Activated gamma-delta T cell treated with Interleukin-2 at 50 U/mL for 16 hours (primary cell): ENCODE measurements at places on chromosomes 4 and X.

DNA sequence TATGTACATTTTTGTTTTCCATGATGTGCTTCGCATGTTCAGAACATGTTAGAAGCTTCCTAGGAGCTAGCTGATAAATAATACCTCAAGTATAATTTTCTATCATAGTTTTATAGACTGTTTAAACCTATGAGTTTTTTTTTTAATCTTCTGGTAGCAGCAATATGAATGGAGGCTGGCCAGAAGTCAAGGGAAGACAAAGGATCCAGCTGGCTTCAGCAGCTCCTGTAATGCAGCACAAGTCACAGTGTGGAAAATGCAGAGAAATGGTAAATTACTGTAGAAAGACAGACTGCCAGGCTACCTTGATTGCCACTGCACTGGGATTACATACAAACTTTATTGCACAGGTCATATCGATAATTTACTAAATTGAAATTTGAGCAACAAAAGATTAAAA lies 537.9 kb downstream of the IQCM start:
- DNase-seq, result no peak

DNA sequence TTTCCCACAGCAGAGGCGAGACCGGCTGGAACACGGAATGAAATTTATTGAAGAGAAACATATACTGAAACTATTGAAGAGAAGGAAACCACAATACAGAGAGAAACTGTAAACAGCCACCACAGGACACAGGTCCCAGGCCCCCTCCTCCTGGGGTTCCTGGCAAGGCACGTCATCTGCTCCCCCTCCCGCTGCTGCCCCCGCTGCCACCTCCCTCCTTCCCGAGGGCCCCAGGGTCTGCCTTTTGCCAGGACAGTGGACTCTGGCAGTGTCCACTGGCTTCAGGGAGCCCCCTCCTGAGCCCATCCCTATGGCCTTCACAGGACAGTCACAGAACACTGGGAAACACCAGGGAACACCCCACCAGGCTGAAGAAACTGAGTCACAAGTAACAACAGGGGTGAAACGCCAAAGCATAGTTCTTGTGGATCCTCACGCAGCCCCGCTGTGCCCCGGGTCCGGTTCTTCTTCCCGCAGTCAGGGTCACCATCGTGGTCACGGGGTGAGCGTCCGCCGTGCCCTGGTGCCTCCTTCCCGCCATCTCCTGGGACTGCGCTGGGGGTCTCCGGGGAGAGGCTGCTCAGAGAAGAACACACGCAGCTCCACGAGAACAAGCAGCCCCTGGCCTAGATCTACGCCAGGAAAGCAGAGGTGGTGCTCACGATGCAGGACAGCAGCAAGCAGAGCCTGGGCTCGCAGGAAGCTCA lies 5.4 kb downstream of the PNMA6E start:
- no peak for DNase-seq

GRCh38 chr4:25926462-25926861 lies 12.4 kb downstream of the SMIM20 start:
- no peak for DNase-seq

GRCh38 chr4:113445286-113445685 lies 316.3 kb downstream of the CAMK2D start:
- DNase-seq, result no peak

DNA sequence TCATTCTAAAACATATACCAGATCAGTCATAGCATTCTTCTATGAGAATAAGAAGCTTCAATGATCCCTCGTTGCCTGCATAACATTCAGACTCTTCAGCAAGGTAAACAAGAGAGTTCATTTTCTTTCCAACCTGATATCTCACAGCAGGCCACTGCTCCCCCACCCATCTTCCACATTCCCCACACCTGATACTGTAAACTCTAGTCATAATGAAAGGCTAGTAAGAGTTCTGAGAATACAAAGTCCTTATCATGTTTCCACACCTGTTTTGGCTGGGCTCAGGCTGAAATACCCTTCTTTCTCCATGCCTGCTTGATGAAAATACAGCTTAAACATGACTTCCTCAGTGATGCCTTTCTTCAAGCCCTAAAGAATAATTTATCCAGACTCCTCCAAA lies 2.3 kb upstream of the AASDH start:
- DNase-seq, result no peak

GRCh38 chrX:48468247-48468671 lies 1.8 kb downstream of the SLC38A5 start:
- DNase-seq, result peak; percentile 16
